ENCODE measurements at places on chromosomes 2 and 18.
A peak's percentile ranks its signal among the peaks of the same experiment; 100 is the strongest.

DNA sequence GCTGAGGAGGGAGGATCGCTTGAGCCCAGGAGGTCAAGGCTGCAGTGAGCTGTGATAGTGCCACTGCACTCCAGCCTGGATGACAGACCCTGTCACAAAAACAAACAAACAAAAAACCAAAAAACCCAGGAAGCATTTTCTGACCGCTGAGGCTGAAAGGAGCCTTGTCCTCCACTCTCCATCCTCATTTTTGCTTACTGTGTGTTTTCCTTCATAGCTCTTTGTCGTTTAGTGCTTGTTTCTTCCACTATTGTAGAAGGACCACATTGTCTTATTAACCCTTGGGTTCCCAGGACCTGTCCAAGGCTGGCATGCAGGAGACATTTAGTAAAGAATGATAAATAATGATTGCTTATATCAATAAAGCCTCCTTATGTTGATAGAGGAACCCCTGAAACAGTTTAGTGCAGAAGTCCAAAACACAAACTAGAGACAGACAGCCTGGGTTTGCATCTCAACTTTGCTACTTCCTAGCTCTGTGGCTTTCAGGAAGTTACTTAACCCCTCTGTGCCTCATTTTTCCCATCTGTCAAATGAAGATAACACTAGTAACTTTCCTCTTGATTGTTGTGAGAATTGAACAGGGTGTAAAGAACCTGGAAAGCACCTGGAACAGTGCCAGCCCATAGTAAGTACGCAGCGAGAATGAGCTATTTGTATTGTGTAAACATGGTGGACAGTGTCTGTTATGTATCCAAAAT lies 126.0 kb downstream of the LPIN1 start:
- DNase-seq: no peak

- peak; percentile 37 for DNase-seq
These were observed 135.0 kb downstream of the TGIF1 start for GRCh38 chr18:3584897-3585460.

DNA sequence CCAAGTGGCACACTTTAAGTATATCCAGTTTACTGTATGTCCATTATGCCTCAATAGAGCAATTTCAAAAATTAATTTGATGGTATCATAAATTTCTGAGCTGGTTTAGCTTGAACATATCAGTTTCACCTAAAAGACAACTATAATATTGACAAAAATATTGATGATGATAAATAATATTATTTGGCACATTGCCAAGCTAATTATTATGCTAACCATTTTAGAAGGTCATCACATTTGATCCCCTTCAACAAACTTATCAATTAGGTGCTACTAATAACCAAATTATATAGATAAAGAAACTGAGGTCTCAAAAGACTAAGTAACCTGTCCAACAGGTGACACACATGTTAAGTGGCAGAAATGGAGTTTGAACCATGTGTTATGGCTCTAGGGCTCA lies 26.9 kb upstream of the UBE2E3 start:
- no peak for DNase-seq

- no peak for DNase-seq
These were observed 11.6 kb downstream of the MAP3K20 start for GRCh38 chr2:173087214-173087581.

- no peak for DNase-seq
These were observed 40.0 kb downstream of the ASXL2 start for GRCh38 chr2:25838152-25838756.

DNA sequence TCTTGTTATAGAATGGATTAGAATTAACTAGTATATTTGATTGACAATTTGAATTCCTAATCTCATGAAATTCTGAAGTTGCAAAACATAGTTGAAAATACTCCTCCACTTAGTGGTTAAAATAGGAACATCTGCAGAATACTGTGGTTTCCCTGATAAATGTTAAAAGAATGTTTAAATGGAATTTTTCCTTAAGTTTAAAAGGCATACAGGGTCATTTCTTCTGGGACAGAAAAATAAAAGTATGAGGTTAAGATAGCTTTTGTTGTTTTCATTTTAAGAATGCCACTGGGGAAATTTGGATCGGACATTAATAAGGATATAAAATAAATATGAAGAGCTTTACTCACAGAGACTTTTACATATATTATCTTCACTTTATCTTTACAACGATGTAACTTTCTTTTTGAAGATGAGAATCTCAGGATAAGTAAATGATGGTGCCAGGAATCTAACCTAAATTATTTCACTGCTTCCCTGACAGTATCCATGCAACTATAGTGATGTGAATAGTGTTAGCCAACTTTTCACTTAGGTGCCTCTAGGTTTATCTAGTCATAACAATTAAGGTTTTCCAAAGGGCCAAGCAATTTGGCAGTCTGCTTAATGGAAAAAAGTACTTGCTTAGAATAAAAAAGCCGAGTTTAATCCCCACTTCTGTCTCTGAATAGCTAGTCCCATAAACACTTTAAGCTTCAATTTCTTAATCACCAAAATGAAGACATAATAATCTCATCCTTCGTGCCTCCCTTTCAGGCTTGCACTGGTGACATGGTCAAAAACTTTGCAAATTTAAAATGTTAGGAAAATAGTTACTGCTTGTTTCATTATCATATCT lies 151.8 kb upstream of the STK17B start:
- DNase-seq: no peak

DNA sequence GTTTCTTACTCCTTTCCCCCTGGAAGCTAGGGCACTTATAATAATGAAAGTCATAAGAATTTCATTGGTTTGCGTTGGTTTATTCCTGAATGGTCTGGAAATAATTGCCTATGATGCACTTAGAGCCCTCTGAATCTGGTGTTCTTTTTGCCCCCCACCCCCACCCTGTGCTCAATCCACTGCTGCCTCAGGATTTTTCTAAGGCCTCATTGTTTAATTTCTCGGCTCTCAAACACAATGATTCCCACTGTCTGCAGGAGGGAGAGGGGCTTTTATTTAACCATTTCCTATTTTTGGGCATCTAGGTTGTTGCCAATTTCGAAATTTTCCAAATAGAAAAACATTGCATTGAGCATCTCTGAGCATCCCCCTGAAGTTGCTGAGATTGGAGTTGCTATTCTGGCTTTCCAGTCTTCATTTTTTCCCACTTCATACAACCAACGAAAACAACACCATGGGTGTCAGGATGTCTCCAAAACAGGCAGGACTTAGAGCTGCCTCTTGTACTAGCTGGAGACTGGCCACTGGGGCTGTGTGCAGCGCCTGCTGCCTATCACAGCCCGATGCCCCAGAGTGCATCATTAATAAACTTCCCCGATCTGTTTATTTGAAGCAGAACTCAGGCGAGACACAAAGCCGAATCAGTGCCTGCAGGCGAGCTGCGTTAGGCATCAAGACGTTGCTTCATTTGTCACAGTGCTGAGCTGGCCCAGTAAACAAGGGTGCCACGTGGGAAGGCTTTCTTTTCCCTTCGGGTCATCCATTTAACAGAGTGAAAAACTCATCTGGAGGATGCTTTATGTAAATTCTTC lies 1.8 kb upstream of the PCARE start:
- DNase-seq: no peak
